Stimulated activated CD8-positive, alpha-beta memory T cell treated with anti-CD3 and anti-CD28 coated beads, Interleukin-2, amount 100 ng/mL, for 1 hour (primary cell): ENCODE measurements at places on chromosomes 6 and 20.

- no peak for DNase-seq
These were observed 27.8 kb downstream of the CCN2 start for GRCh38 chr6:131923356-131923755.

DNA sequence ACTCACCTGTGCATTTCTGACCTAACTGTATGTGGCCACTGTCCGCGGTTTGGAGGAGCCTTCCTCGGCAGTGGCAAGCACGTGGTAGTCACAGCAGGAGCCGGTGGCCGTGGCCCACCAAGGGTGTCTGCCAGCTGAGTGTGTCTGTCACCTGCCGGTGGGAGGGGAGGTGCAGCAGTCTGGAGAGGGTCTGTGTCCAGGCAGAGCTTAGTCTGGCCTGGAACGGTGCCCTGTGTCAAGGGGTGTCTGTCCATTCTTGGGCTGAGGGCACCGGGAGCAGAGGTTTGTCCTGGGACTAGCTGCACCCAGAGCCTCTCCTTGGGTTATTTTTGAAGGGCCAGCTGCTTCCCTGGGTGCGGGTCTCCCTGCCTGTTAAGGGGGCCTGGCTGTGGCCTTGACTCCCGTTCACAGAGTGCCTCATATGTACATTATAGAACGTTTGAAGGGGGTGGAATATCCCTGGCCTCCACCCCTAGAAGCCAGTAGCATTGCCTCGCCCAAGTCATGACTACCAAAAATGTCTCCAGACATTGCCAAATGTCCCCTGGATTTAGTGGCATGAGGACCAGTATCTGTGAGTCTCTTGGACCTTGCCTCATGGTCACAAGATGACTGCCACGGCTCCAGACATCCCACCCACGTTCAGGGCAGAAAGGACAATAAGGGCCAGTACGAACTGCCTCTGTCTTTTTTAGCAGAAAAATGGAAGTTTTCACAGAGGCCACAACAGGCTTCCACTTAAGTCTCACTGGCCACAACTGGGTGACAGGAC is 5.2 kb downstream of the RBM38 start:
- no peak for DNase-seq

- DNase-seq = no peak
These were observed 633 bp downstream of the RPRD1B start for GRCh38 chr20:38034108-38034649.

GRCh38 chr6:88262332-88262731 is 96.2 kb upstream of the CNR1 start:
- DNase-seq = no peak

DNA sequence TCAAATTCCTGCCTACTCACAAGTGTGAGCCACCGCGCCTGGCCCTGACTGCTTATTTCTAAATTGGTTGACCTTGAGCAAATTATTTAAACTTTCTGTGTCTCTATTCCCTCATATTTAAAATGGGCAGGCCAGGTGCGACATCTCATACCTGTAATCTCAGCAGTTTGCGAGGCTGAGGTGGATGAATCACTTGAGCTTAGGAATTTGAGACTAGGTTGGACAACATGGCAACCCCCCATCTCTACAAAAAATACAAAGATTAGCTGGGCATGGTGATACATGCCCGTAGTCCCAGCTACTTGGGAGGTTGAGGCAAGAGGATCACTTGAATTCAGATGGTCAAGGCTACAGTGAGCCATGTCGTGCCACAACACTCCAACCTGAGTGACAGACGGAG is 26.5 kb downstream of the DCBLD1 start:
- DNase-seq = no peak

GRCh38 chr20:54587408-54587807 is 112.0 kb downstream of the DOK5 start:
- no peak for DNase-seq

DNA sequence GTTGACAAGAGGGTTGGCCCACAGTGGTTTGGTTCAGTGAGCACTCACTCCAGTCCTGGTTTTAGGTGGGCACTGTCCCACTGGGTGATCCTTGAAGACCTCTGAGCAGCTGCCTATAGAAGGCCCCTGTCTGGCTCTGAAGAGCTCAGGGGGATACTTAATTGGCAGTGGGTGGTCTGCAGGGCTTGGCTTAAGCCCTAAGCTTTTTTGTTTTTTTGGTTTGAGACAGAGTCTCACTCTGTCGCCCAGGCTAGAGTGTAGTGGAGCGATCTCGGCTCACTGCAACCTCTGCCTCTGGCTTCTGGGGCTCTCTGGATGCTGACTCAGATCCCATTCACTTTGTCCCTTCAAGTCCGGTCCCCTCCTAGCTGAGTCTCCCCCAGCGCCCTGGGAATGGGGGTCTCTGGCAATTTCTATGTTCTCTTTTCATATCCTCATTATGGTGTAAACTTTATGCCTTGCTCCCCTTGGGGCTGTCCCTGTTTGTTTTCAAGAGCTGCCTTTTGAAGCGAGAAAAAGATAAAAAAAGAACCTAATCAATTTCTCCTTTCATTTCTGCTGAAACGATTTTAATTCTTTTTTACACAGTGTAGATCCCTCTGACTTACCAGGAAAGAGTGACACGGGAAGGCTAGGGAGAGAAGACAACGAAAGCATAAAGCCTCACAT is 12.2 kb upstream of the KCNG1 start:
- DNase-seq = no peak

DNA sequence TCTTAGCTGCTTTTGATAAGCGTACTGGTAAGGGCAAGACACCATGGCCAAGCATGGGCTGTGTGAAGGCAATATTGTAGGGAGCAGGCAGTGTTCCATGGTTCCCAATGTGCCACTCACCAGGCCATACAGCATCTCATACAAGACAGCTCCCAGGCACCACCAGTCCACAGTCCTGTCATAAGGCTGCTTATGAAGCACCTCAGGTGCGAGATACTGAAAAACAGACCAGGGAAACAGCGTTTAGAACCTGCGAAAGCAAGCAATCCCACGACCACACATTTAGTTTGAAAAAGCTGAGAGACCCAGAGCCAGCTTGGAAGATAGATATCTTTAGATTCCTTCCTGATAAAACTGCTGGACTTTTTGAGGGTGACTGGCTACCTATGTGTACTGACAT is 119.1 kb upstream of the SLC2A12 start:
- no peak for DNase-seq

DNA sequence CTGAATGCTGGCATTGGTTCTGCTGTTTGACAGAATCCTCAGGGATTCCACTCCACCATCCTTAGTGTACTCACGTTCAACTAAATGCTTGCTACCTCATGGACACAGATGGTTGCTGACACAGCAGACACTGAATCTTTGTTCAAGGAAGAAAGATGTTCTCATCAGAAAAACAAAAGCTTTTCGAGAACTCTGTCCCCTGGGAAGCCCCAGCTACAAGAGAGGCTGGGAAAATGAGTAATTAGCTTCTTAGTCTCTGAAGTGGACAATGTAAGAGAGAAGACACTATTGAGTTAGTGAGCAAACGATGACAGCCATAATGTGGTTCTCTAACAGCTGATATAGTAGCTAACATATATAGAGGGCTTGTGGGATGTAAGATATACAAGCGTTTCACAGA is 30.9 kb upstream of the ENPP5 start:
- DNase-seq = no peak

GRCh38 chr6:85463621-85464259 is 13.9 kb downstream of the NT5E start:
- DNase-seq = no peak

DNA sequence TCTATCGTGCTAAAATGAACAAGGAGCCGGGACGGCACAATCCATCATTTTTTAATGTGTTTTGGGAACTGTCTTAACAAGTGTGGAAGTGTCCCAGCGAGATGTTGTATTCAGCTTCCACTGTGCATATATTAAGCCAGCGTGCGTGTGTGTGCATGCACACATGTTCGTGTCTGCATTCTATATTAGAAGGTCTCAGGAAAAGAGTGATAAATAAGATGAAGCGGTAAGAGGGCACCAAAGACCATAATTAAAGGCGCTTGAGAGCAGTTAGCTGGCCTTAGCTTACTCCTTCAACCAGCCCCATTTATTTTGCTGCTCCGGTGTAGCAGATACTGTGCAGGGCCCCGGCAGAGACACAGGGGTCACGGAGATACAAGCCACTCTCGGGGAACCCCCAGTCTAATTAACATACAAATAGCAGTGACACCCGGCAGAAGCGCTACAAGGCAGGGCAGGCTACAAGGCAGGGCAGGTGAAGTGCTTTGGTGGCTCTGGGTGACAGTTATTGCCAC is 206.5 kb upstream of the RREB1 start:
- DNase-seq = no peak

GRCh38 chr6:149586149-149586548 is 20.0 kb downstream of the GINM1 start:
- no peak for DNase-seq

DNA sequence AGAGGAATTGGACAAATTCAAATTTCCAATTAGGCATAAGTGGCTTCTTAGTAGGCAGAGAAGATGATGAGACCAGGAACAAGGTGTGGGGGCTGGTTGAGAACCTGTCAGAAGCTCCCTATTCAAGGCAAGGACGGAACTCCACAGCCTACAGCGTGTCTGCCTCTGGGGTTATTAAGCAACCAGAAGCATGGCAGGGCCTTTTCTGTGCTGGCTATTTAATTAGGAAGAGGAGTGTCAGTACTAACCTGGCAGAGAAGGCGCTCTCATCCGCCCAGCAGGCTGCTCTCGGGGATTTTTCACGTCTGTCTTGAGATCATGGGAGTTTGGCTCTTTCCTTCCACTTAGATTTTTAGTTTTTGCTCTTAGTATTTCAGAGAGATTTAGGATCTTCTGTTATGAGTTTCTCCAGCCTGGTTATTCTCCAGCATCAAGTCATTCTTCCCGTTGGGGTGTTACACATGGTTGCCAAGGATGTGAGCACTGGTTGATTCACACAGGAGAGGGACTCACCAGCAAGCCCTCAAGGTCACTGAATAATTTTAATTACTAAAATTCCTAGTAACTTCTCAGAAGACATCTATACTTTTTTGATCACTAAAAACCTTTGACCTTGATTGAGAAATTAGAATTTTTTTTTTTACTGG is 23.9 kb downstream of the ADTRP start:
- DNase-seq = no peak

DNA sequence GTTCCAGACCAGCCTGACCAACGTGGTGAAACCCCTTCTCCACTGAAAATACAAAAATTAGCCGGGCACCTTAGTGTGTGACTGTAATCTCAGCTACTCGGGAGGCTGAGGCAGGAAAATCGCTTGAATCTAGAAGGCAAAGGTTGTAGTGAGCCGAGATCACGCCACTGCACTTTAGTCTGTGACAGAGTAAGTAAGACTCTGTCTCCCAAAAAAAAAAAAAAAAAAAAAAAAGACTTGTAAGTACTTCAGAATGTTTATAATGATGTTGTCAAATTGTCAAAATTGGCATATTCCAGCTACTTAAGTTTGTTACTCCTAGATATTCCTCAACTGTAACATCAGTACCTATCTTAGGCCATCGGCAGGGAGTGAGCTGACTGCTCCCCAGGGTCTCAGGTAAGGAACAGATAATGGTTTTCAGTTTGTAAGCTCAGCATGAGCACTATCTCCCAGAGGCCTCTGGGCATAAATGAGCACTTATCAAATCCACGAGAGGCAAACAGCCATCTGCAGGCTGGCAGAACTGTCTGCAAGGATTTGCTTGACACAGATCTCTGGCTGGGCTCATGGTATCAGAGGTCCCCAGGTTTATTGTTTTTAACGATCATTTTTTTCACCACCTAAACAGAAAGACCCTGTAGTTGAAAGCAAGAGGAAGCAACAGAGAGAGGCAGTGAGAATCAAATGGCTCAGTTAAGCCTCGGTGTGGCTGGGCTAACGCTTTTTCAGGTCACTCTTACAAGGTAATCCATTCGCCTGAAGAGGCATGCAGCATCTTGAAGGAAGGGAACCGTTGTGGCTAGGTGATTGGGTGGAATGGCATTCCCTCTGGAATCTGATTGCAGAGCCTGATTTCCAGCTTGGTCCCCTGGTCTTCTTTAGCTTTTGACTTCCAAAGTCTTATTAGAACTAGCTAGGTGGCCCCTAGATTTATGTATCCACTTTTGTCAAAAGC is 115.9 kb downstream of the LY86 start:
- DNase-seq = no peak

GRCh38 chr6:169792306-169793015 is 41.0 kb downstream of the ERMARD start:
- DNase-seq = no peak

GRCh38 chr20:12949429-12949980 is 59.3 kb upstream of the SPTLC3 start:
- DNase-seq = no peak
